ENCODE measurements at places on chromosomes 11 and 22.
A peak's percentile ranks its signal among the peaks of the same experiment; 100 is the strongest.

- H3K27ac ChIP-seq = no peak overlapping the region
- no peaks in the 10 kb centered on the region for H3K36me3 ChIP-seq
- H3K27me3 ChIP-seq = no peaks in the 10 kb centered on the region
- H3K4me1 ChIP-seq = no peaks in the 10 kb centered on the region
- DNase-seq = no peak
These were observed 17.3 kb downstream of the CD5 start for GRCh38 chr11:61119571-61119970.

DNA sequence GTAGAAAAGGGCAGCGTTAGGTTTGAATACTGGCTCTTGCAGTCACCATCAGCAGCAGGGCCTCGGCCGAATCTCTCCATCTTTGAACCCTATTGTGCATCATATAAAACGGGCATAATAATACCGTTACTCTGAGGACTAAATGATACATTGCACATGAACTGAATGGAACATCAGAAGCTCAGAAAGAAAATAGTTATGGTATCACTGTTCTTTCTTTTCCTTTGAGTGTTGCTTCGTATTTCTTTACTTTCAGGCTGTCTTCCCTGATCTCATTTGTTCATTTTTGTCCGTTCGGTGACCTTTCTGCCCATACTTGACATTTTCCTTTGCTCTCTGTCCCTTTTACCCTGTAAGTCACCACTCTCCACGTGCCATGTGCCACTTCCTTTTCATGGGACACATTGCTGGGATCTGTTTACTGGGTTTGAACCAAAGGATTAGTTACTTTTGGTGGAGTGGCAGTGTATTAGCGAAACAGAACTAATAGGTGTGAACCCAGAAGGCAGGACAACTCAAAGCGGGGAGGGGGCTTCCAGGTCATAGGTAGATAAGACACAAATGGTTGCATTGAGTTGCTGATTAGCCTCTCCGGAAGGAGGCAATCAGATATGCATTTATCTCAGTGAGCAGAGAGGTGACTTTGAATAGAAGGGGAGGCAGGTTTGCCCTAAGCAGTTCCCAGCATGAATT lies 717 bp upstream of the ZNF202 start:
- peak overlapping the region; percentile 95 for H3K27ac ChIP-seq
- no peaks in the 10 kb centered on the region for H3K27me3 ChIP-seq
- peaks cover 33% of the 10 kb centered on the region for H3K36me3 ChIP-seq
- peaks cover 57% of the 10 kb centered on the region for H3K4me1 ChIP-seq

GRCh38 chr11:125995313-125995712 lies 49.5 kb downstream of the VSIG10L2 start:
- H3K36me3 ChIP-seq = peaks cover 44% of the 10 kb centered on the region
- peaks cover 18% of the 10 kb centered on the region for H3K4me1 ChIP-seq
- H3K4me3 ChIP-seq = no peak overlapping the region
- H3K27ac ChIP-seq = no peak overlapping the region
- no peaks in the 10 kb centered on the region for H3K27me3 ChIP-seq
- DNase-seq = no peak

GRCh38 chr11:46903846-46904245 lies 14.5 kb downstream of the LRP4 start:
- H3K4me3 ChIP-seq = no peak overlapping the region
- peaks cover 25% of the 10 kb centered on the region for H3K36me3 ChIP-seq
- no peak for DNase-seq
- H3K27ac ChIP-seq = peak overlapping the region; percentile 19

DNA sequence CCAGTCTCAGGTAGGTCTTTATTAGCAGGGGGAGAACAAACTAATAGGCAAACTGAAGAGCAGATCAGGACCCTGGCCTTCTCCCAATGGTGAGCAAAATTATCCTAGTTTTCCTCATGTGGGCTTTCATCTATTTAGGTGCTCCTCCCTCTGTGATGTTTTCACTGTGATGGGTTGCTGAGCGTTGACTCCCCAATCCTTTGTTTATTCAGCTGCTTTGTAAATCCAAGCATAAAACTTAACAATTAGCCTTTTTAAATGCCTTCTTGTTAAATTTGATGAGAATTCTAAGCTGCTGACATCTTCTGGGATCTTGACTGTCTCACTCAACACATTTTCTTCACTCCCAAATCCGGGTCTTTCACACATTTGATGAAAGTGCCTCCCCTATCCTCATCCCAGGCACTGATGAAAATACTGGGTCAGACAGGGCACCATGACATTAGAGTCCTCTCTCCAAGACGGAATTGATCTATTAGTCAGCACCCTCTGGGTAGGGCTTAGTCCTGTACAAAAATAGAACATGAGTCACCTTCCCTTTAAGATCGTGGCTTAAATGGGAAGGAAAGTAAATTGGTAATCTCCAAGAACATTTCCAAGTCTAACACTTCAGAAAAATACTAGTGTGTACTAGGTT lies 199.3 kb upstream of the ISX start:
- H3K4me3 ChIP-seq = no peak overlapping the region
- H3K36me3 ChIP-seq = no peaks in the 10 kb centered on the region
- no peaks in the 10 kb centered on the region for H3K27me3 ChIP-seq
- DNase-seq = no peak
- no peak overlapping the region for H3K27ac ChIP-seq
- H3K4me1 ChIP-seq = no peaks in the 10 kb centered on the region

- no peaks in the 10 kb centered on the region for H3K36me3 ChIP-seq
- H3K27me3 ChIP-seq = no peaks in the 10 kb centered on the region
- DNase-seq = no peak
- no peak overlapping the region for H3K27ac ChIP-seq
- H3K4me1 ChIP-seq = no peaks in the 10 kb centered on the region
- no peak overlapping the region for H3K4me3 ChIP-seq
These were observed 10.5 kb upstream of the TTLL12 start for GRCh38 chr22:43197271-43197941.

DNA sequence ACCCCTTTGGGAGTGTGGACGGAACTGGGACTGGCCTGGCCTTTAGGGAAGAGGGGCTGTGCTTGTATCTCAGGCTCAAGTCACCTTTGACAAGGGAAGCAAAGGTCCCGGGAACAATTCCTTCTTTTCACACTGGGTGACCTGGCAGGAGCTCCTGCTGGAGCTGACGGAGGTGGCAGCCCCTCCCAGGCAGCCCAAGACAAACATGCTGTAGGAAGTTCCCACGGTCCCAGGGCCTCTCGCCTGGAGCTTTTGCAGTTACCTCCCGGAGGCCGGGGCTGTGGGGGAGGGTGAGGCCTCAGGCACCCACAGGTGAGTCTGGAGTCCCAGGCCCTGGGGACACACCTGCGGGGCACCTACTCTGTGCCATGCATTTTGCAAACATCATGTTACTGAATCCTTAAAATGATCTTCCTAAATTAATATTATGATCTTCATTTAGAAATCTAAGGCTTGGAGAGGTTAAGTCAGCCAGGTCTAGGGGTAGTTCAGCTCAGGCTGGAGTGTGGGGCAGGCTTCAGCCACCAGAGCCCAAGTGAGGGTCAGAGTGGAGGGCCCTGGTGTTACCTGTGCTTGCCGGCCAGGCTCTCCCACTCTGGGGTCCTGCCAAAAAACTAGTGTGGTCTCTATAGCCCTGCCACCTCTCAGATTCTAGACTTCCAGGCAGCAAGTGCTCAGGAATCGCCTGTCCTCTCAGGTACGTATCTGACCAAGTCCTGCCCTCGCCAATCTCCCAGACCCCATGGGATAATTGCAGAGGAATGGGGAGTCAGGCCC lies 15.7 kb upstream of the MYEOV start:
- no peak overlapping the region for H3K27ac ChIP-seq
- no peak overlapping the region for H3K4me3 ChIP-seq
- H3K4me1 ChIP-seq = peaks cover 4% of the 10 kb centered on the region
- no peaks in the 10 kb centered on the region for H3K27me3 ChIP-seq
- no peaks in the 10 kb centered on the region for H3K36me3 ChIP-seq
- no peak for DNase-seq

DNA sequence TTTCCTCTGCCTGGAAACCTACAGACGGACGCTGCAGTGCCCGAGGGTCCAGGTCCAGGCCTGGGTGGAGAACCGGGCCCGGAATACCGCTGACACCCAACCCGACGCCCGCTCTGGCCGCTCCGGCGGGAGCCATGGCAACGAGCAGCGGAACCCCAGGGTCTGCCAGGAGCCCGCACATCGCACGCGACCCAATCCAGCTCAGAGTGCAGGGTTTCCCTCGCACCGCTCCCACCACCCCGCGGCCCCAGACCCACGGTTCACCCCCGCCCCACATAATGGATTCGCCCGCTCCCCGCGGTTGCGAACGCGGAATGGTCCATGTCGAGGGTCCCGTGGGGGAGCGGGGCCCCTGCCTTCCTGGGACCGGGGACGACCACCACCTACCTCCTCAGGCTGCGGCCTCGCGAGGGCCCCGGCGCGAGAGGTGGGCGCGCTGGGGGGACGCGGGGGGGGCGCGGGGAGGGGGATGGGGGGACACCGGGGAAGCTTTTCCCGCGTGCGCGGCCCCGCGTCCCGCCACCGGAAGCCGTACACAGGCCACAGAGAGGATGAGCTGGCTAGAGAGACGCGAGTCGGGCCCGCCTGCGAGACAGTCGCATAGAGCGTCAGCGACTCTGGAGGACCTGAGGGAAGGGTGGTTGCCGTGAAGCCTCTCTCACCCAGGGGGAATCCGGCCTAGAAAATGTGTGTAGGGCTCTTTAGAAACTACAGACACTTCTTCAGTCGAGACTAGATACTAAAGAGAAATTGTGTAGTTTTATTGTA lies at the start of gene SSRP1:
Gene SSRP1, minus strand, starts transcription at position 550 of the 768 bp plus-strand sequence. CDS start 771 bp downstream, outside the sequence.
- H3K27ac ChIP-seq = peak within 1 kb of the TSS; percentile 96
- peaks cover 47% of the 10 kb centered on the region for H3K4me1 ChIP-seq
- H3K27me3 ChIP-seq = peaks cover 11% of the 10 kb centered on the region
- peak; percentile 79 for DNase-seq

- no peak overlapping the region for H3K4me3 ChIP-seq
- no peak for DNase-seq
- H3K36me3 ChIP-seq = no peaks in the 10 kb centered on the region
- no peak overlapping the region for H3K27ac ChIP-seq
These were observed 37.4 kb downstream of the PRR5L start for GRCh38 chr11:36333468-36333867.

DNA sequence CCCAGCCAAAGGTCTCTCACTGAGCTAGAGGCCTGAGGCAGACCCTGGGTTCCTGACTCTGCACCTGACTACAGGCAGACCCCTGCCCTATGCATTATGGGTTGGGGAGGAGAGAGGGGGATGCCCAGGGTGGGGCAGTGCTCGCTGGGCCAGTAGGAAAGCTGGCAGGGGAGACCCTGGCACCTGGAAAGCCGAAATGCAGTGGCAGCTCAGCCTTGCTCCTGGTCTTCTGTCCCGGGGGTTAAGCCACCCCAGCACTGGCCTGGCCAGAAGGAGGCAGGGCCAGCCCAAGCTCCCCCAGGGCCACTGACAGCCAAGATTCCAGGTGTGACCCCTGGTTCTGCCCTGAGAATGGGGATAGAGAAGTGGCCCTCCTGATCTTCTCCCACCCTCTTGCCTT lies 5.4 kb downstream of the ARAP1 start:
- H3K36me3 ChIP-seq = peaks cover 2% of the 10 kb centered on the region
- no peak overlapping the region for H3K27ac ChIP-seq
- H3K4me3 ChIP-seq = no peak overlapping the region
- DNase-seq = no peak

GRCh38 chr11:12288212-12288930 lies 89.0 kb upstream of the PARVA start:
- peak; percentile 95 for DNase-seq
- no peak overlapping the region for H3K4me3 ChIP-seq
- no peak overlapping the region for H3K27ac ChIP-seq
- no peaks in the 10 kb centered on the region for H3K36me3 ChIP-seq
- H3K27me3 ChIP-seq = no peaks in the 10 kb centered on the region

All from WTC11 (cell line).